ENCODE measurements at places on chromosomes 6 and 20.

GRCh38 chr6:37714836-37715420, 17.2 kb upstream of the MDGA1 start:
- DNase-seq, result no peak

DNA sequence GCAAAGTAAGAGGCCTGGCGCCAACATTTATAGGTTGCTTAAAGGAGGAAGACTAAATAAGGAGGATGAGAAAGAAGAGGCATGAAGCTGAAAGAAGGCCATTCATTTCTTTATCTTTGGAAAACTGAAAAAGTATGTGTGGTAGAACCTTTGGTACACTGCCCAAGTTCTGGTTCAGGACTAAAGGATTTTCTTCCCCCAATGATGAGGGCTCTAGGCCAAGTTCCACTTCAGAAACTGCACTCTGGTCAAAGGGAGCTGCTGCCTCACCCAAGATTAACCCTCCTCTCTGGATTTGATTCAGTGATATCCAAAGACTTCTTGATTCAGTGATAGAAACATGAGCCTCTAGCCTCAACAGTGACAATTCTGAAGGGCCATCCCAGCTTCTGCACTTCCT, 5.0 kb upstream of the KPNA5 start:
- no peak for DNase-seq

- DNase-seq, result no peak
Measured at GRCh38 chr6:113982055-113982550, 11.2 kb upstream of the HDAC2 start.

DNA sequence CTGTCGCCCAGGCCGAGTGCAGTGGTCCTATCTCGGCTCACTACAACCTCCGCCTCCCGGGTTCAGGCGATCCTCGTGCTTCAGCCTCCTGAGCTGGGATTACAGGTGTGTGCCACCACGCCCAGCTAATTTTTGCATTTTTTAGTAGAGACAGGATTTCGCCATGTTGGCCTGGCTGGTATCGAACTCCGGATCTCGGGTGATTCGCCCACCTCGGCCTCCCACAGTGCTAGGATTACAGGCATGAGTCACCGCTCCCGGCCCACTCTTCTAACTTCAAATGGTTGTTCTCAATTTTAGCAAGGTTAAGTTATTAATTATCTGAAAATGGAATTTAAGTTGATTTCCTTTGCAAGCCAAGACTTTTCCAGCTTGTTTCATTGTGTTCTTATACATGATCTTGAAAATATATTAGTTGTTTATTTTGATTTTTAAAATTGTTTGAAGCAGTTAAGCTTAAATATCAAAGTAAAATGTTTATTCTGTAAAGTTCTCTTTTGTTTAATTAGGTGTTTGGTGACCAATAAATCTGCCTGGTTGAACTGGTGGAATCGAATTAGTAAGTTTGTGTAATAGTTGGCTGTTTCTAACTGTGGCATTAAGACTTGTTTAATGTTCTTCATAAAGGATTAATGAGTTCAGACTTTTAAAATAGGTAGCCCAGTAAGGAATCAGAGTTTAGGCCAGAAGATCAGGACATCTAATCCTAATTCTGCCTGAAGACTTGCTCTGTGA, 2.3 kb downstream of the PM20D2 start:
- DNase-seq, result no peak

DNA sequence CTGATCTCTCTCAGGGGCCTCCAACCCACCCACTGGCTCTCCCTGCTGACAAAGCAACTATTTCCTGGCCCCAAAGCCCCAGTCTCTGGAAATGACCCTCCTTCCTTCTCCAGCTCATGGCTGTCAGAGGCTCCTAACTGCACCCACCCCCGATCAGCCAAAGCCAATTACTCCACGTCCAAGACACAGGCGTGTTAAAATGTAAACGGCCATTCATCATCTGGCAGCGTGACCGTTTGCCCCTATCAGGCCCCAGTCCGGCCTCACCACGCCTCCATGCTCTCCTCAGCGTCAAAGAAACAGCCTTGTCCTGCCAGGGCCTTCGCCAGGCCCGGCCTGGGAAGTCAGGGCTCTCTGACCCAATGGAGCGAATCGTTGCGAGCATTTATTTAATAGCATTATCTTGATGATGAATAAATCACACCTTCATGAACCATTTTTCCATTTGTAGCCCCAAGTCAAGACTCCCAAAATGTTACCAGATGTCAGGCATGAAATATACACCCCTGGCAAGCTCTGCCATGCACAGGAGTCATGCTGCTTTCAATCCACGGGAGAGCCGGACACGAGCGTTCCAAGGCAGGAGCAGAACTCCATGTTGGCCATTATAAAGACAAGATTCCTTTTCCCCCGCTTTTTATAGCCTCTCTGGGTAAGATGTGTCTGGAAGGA, 17.7 kb downstream of the RIPOR3 start:
- DNase-seq, result no peak

DNA sequence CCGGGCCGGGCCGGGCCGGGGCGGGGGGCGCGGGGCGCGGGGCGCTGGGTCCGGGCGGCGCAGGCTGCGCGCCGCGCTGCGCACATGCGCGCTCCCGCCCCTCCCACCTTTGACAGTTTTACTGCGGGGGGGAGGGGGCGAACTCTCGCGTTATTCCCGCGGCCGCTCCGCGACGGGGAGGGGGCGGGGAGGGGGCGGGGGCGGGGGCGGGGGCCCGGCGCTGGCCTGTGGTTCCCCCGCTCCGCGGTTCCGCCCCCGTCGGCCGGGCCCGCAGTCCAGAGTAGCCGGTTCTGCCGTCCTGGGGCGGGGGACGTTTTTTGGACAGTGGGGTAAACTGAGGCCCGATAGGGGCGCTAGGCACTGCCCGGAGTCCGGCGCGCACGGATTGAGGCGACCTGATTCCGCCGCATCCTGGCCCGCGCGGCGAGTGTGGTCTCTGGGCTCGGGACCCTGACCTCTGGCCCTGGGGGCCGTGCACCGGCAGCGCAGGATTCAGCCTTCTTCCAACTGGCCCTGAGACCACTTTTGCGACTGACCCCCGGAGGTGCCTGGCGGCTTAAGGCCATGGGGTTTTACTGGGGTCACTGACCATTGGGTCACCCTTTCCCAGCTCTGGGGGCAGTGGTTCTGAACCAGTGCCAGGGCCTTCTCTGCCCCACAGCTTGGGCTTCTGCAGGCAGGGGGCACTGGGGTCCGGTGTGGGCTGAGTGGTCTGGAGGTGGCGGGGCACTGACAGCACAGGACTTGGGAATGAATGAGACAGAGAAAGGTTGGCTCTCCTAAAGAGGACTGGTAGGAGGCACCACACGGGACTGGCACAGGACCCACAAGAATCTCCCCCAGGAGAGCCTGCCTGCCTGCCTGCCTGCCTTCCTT, at the start of gene ZNF512B:
TSS of gene ZNF512B (minus strand) at position 93 of the 876 bp plus-strand sequence. CDS start 1,980 bp downstream, outside the sequence.
- peak; percentile 25 for DNase-seq

DNA sequence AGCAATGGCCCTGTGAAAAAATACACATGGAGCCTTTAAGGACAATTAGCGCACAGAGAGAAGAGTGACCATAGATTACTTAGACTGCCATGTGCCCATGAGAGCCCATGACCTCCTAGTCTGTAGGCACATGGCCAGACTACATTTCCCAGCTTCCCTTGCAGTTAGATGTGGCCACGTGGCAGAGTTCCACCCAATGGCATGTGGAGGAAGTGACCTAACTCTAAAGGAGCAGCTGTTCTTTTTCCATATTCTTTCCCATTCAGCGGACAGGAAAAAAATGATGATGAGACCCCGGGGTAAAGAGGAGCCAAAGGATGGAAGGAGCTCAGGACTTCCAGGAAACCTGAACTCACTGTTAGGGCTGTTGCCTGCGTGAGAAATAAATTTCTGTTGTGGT, 116.6 kb downstream of the CBLN4 start:
- DNase-seq, result no peak

- no peak for DNase-seq
Measured at GRCh38 chr20:38178065-38178491, 13.0 kb upstream of the TGM2 start.

DNA sequence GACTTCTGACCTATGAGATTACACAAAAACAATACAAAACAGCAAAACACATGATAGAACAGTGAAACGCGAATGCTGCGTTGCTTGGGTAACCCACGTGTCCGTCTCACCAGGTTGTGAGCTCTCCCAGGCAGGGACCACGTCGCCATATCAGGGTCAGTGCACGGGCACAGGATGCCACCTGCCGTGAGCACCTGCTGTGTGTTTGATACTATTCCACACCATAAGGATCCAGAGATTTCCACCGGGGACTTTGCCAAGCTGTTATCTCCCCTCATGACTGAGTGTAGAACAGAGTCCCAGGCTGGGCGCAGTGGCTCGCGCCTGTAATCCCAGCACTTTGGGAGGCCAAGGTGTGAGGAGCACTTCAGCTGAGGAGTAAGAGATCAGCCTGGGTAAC, 288.0 kb downstream of the BMP7 start:
- no peak for DNase-seq

DNA sequence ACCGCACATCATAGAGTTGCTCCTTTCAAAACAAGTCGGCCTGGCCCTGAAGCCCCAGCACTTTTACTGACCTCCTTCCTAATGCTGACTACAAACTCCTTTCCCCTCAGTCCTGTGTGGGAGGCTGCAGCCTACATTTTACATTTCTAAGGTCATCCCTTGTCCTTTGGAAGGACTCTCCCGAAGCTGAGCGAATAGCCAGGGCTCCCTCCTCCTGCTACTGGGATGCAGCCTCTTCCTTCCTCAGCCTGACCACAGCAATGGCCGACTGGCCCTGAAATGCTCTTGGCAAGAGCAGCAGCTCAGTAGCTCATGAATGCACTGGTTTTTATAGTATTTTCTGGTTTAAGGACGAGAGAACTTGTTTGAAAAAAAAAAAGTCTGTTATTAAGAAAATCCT, 679 bp downstream of the ADGRF5 start:
- DNase-seq, result no peak

All from stimulated activated CD8-positive, alpha-beta memory T cell treated with anti-CD3 and anti-CD28 coated beads, Interleukin-4, amount 100 ng/mL, for 1 hour (primary cell).